ENCODE measurements at places on chromosomes 4 and X.
A peak's percentile ranks its signal among the peaks of the same experiment; 100 is the strongest.

DNA sequence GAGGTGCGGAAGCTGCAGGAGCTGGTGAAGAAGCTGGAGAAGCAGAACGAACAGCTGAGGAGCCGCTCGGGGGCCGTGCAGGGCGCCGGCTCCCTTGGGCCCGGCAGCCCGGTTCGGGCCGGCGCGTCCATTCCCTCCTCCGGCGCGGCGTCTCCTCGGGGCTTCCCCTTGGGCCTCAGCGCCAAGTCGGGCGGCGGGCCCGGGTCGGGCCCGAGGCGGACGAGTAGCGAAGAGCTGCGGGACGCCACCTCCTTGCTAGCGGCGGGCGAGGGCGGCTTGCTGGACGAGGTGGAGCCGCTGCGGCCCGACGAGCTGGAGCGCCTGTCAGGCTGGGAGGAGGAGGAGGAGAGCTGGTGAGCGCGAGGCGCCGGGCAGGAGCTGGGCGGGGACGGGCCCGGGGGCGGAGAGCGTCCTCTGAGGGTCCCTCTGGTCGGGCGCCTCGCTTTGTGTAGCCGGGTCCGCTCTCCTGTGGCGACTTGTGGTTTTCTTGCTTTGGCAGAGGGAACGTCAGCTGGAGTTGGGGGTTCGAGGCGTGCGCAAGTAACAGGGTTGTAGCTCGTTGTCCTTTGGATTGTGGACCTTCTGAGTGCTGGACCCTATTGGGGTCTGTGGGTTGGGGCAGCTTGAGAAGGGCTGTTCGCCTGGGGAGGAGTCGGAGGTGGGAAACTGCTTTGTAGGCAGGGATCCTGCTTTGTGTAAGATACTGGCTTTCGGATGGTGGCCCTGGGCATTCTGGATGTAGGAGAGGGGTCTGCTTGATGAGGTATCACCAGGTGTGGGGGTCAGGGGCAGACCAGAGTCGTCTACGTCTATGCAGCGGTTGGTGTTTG is 662 bp downstream of the SLAIN2 start:
- H3K4me1 ChIP-seq: peaks cover 45% of the 10 kb centered on the region
- H3K4me3 ChIP-seq: peak overlapping the region; percentile 86
- DNase-seq: peak; percentile 71
- peak overlapping the region; percentile 92 for H3K27ac ChIP-seq

DNA sequence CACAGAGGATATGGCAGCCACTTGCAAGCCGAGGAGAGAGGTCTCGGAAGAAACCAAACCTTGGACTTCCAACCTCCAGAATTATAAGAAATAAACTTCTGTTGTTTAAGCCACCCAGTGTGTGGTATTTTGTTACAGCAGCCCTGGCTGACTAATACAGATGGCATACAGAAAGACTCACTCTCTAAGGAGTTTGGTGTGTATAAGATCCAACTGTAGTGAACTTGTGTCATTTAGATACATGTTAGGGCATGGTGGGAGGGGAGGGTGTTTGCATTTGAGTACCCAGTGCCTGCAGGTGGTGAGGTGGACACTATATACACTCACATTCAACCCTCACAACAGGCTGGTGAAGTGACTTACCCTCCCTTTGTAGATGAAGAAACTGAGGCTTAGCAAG is 233.2 kb upstream of the KLF3 start:
- no peak overlapping the region for H3K4me3 ChIP-seq
- no peak for DNase-seq
- no peaks in the 10 kb centered on the region for H3K4me1 ChIP-seq
- no peak overlapping the region for H3K27ac ChIP-seq
- no peaks in the 10 kb centered on the region for H3K36me3 ChIP-seq
- no peaks in the 10 kb centered on the region for H3K27me3 ChIP-seq

- no peaks in the 10 kb centered on the region for H3K4me1 ChIP-seq
- H3K27ac ChIP-seq: no peak overlapping the region
- H3K36me3 ChIP-seq: no peaks in the 10 kb centered on the region
- peak; percentile 31 for DNase-seq
- H3K27me3 ChIP-seq: peaks cover 28% of the 10 kb centered on the region
- peak overlapping the region; percentile 75 for H3K4me3 ChIP-seq
Observed at GRCh38 chr4:186724058-186724863, 605 bp upstream of the FAT1 start.

DNA sequence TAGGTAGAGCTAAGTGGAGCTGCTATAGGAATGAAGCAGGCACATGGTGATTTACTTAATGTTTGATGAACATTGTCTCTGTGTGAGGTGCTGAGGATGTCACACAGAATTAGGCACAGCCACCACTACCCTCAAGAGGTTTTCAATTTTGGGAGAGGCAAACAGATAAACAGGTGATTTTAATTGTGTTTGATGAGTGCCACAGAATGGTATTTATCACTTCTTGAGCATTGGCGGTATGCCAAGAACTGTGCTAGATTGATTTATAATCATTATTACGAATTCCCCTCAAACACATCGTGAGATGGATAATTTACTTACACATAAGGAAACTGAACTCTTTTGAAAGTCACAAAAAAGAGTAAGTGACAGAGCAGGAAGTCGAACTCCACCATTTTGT is 74.8 kb downstream of the FREM3 start:
- H3K27ac ChIP-seq: no peak overlapping the region
- H3K36me3 ChIP-seq: no peaks in the 10 kb centered on the region
- H3K4me1 ChIP-seq: no peaks in the 10 kb centered on the region
- no peaks in the 10 kb centered on the region for H3K27me3 ChIP-seq

DNA sequence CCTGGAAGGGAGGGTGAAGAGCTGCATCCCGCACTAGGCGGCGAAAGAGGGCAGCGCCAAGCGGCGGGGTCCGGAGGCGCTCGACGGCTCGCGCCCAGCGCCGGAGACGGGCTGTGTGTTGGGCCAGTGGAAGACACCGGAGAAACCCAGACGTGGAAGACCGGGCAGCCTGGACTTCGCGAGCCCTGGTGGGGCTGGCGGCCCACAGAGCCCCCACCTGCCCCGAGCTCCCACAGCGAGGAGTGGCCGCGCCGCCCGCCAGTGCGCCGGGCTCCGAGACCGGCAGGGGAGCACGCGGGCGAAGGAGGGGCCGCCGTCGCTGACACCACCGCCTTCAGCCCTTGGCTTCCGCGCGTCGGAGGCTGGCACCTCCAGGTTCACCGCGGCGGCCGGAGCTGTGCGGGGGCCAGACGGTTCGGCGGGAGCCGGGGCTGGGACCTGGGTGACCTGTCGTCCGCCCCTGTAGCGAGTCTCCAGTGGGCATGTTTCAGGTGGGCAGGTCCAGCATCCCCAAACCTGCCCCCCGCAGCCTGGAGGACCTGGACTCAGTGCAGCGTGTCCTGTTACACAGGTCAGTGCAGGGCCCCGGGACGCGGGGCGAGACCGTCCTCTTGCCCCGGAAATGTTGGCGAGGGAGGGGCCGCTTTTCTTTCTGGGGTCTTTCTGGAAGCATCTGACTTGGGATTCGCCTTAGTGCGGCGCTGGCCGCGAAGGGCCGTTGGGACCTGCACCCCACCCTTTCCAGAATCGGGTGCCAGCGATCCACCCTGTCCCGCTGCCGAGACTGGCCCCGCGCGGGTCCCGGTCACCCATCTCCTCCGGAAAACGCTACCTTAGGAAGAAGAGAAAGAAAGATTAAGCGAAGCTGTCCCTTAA is 9.6 kb upstream of the INTU start:
- H3K4me3 ChIP-seq: peak overlapping the region; percentile 60
- H3K36me3 ChIP-seq: no peaks in the 10 kb centered on the region
- peaks cover 20% of the 10 kb centered on the region for H3K27me3 ChIP-seq
- H3K4me1 ChIP-seq: peaks cover 16% of the 10 kb centered on the region

GRCh38 chr4:52107745-52108144 is 56.6 kb downstream of the SPATA18 start:
- no peaks in the 10 kb centered on the region for H3K27me3 ChIP-seq
- no peaks in the 10 kb centered on the region for H3K4me1 ChIP-seq
- H3K4me3 ChIP-seq: no peak overlapping the region
- H3K36me3 ChIP-seq: no peaks in the 10 kb centered on the region

GRCh38 chrX:27883468-27884092 is 75.8 kb downstream of the MAGEB10 start:
- H3K36me3 ChIP-seq: no peaks in the 10 kb centered on the region
- H3K27me3 ChIP-seq: no peaks in the 10 kb centered on the region
- H3K4me1 ChIP-seq: no peaks in the 10 kb centered on the region
- no peak overlapping the region for H3K4me3 ChIP-seq

DNA sequence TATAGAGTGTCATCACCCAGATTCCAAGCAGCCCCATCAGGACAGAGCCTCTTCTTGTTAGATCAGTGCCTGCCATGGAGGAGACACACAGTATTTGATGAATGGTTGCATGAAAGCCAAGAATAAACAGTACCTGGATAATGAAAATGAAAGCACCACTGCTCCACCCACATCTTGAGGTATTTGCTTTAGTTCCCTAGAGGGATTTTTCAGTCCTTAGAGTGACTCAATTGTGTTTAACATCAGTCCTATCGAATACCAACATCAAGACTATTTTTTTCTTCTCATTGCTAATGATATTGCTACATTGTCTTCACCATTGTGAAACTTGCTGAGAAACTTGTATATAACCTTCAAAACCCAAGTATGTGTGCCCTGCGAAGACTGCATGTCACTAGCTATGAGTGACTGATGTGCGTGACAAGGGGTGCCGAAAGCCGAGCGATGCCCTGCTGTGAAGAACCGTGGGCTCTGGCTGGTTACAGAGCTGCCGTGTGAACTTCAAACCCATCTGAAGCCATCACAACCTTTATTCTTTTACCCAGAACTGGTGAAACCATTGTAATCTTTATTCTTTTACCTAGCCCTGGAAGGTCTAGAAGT is 211.3 kb upstream of the FAT1 start:
- no peaks in the 10 kb centered on the region for H3K4me1 ChIP-seq
- no peak overlapping the region for H3K27ac ChIP-seq
- no peak overlapping the region for H3K4me3 ChIP-seq
- no peaks in the 10 kb centered on the region for H3K27me3 ChIP-seq
- DNase-seq: no peak

DNA sequence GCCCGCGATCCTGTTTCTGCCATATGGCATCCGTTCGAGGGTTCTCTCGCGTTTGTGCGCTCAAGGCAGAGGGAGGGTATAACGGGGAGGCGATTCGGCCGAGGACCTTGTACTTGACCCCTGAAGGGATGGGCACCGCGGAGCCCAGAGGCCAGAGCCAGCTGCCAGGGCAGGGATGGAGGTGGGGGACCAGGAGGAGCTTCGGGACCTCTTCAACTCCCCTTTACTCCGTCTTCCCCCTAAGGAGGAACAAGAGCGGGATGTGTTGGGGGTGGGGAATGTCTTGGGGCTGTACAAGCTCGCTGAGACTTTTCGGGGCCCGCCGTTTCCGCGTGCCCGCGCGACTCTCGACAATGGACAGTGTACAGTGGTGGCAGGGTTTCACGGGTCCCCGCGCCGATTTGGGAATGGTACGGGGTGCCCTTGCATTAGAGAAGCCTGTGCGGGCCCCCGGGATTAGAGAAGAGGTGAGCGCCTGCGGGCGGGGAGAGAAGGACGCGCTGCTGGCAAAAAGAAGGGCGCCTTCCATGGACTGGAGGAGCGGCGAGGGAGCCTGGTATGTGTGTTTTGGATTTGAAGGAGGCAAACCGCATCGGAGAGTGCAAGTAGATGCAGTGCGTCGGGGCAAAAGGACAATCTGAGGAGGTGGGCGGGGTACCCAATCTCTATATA is 760 bp downstream of the UGT8 start:
- no peak overlapping the region for H3K27ac ChIP-seq
- peaks cover 19% of the 10 kb centered on the region for H3K27me3 ChIP-seq
- peak; percentile 41 for DNase-seq
- H3K4me3 ChIP-seq: peak overlapping the region; percentile 74
- H3K36me3 ChIP-seq: no peaks in the 10 kb centered on the region

DNA sequence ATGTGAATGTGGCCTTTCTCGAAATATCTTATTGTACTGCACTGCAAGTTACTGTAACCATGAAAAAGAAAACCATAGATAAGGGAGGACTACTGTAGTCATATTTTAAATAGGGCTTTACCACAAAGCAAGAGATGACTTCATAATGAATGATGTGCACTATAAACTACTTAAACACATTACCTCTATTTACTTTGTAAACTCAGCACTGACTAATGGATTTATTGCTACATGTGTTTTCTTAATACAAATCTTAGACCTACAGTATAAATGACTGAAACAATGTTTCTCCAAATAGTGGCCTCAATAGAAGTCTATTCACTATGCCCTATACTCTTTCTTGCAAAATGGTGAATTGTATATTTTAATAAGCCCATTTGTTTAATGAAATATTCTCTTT is 61.1 kb downstream of the HDX start:
- no peaks in the 10 kb centered on the region for H3K4me1 ChIP-seq
- H3K4me3 ChIP-seq: no peak overlapping the region
- no peaks in the 10 kb centered on the region for H3K27me3 ChIP-seq
- no peaks in the 10 kb centered on the region for H3K36me3 ChIP-seq
- no peak overlapping the region for H3K27ac ChIP-seq
- DNase-seq: no peak

- DNase-seq: no peak
- H3K4me3 ChIP-seq: no peak overlapping the region
- H3K36me3 ChIP-seq: no peaks in the 10 kb centered on the region
- no peaks in the 10 kb centered on the region for H3K27me3 ChIP-seq
- H3K4me1 ChIP-seq: no peaks in the 10 kb centered on the region
- no peak overlapping the region for H3K27ac ChIP-seq
Observed at GRCh38 chrX:112058255-112058654, 24.3 kb downstream of the TRPC5 start.

DNA sequence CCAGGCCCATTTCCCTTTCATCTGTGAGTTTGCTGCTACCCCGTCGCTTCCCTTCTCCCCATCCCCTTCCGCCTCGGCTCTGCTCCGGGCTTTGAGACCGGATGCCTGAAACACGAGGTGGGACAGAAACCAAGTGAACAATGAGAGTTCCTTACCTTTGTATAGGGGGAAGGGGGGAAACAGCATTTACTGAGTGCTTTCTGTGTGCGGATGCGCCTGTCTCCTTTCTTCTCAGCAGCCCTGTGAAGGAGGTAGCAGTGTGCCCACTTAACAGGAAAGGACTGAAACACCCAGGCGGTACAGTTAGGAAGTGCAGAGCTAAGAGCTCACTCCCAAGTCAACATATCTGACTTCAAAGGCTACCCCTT is 43.2 kb upstream of the TMSB15B start:
- H3K27me3 ChIP-seq: no peaks in the 10 kb centered on the region
- DNase-seq: no peak
- peak overlapping the region; percentile 69 for H3K4me3 ChIP-seq

- H3K4me1 ChIP-seq: peaks cover 50% of the 10 kb centered on the region
- no peaks in the 10 kb centered on the region for H3K27me3 ChIP-seq
- no peaks in the 10 kb centered on the region for H3K36me3 ChIP-seq
- no peak for DNase-seq
- H3K27ac ChIP-seq: no peak overlapping the region
Observed at GRCh38 chr4:74100531-74100930, 1.5 kb upstream of the CXCL2 start.

- no peaks in the 10 kb centered on the region for H3K27me3 ChIP-seq
- no peak for DNase-seq
- H3K36me3 ChIP-seq: no peaks in the 10 kb centered on the region
- H3K27ac ChIP-seq: no peak overlapping the region
Observed at GRCh38 chr4:143294310-143294709, 42.4 kb upstream of the GAB1 start.

GRCh38 chrX:85561231-85561630 is 181.8 kb upstream of the POF1B start:
- no peak overlapping the region for H3K4me3 ChIP-seq
- no peaks in the 10 kb centered on the region for H3K4me1 ChIP-seq
- DNase-seq: no peak
- no peak overlapping the region for H3K27ac ChIP-seq
- H3K36me3 ChIP-seq: no peaks in the 10 kb centered on the region
- no peaks in the 10 kb centered on the region for H3K27me3 ChIP-seq

- H3K27me3 ChIP-seq: peaks cover 6% of the 10 kb centered on the region
- H3K27ac ChIP-seq: no peak overlapping the region
- peak overlapping the region; percentile 65 for H3K4me3 ChIP-seq
- peak; percentile 34 for DNase-seq
Observed at GRCh38 chr4:47836641-47837093, 1.2 kb downstream of the CORIN start.

Data from common myeloid progenitor, CD34-positive (primary cell).